Chondrocyte (in vitro differentiated cells): ENCODE measurements at places on chromosomes 5 and 9. TPM values are rescaled to one million over a fixed set of nuclear protein-coding genes. Genes with fewer than 3 reads are reported as not detected.
A peak's percentile ranks its signal among the peaks of the same experiment; 100 is the strongest.

DNA sequence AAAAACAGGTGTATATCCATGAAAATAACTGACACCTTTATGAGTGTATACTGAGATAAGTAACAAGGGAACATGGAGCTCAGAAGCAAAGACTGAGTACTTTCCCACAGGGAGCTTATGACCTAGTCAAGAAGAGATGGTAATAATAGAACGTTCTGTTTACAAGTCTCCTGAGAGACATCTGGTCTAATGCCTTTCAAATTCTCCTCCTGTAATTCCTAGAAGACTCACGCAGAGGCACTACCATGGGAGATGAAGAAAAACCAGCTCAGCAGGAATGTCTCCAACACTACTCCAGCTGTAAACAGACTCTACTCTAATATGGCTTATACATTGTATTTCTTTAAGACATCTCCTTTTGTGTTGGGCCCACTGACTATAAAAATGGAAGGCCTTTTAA lies 503.6 kb upstream of the TUSC1 start:
- DNase-seq = no peak
- no peak overlapping the region for H3K4me3 ChIP-seq
- no peaks in the 10 kb centered on the region for H3K36me3 ChIP-seq
- H3K4me1 ChIP-seq = no peaks in the 10 kb centered on the region
- H3K27ac ChIP-seq = no peak overlapping the region

GRCh38 chr5:127410959-127411358 lies 106.5 kb upstream of the PRRC1 start:
- DNase-seq = no peak
- no peak overlapping the region for H3K27ac ChIP-seq
- no peak overlapping the region for H3K4me3 ChIP-seq

- DNase-seq = peak; percentile 21
- no peak overlapping the region for H3K27ac ChIP-seq
- peaks cover 5% of the 10 kb centered on the region for H3K4me1 ChIP-seq
- no peaks in the 10 kb centered on the region for H3K36me3 ChIP-seq
- no peak overlapping the region for H3K4me3 ChIP-seq
Observed at GRCh38 chr9:109336409-109336808, 15.6 kb upstream of the EPB41L4B start.

- no peak for DNase-seq
- H3K36me3 ChIP-seq = peaks cover 58% of the 10 kb centered on the region
- H3K4me3 ChIP-seq = no peak overlapping the region
- H3K27ac ChIP-seq = peak overlapping the region; percentile 89
Observed at GRCh38 chr9:134814598-134815215, 65.9 kb upstream of the FCN2 start.

- peaks cover 2% of the 10 kb centered on the region for H3K27me3 ChIP-seq
- H3K4me3 ChIP-seq = no peak overlapping the region
- H3K27ac ChIP-seq = no peak overlapping the region
- no peaks in the 10 kb centered on the region for H3K4me1 ChIP-seq
Observed at GRCh38 chr9:7432989-7433388, 366.6 kb downstream of the DMAC1 start.

The SNCAIP gene
- 1.2 to 2.6 TPM (median 1.6 TPM) in 3 replicates for total RNA-seq

The IER5L gene
- total RNA-seq = 37.2 to 56.5 TPM (median 38.6 TPM) in 3 replicates

The CDO1 gene
- total RNA-seq = 2.8 to 7.1 TPM (median 3.3 TPM) in 3 replicates

GRCh38 chr5:138985256-138985655 lies 110.1 kb upstream of the LRRTM2 start:
- H3K27ac ChIP-seq = peak overlapping the region; percentile 15
- no peaks in the 10 kb centered on the region for H3K27me3 ChIP-seq
- peaks cover 30% of the 10 kb centered on the region for H3K4me1 ChIP-seq

GRCh38 chr5:169577951-169578350 lies 5.6 kb upstream of the SPDL1 start:
- H3K4me1 ChIP-seq = peaks cover 17% of the 10 kb centered on the region
- DNase-seq = no peak
- peaks cover 1% of the 10 kb centered on the region for H3K27me3 ChIP-seq
- no peaks in the 10 kb centered on the region for H3K36me3 ChIP-seq

DNA sequence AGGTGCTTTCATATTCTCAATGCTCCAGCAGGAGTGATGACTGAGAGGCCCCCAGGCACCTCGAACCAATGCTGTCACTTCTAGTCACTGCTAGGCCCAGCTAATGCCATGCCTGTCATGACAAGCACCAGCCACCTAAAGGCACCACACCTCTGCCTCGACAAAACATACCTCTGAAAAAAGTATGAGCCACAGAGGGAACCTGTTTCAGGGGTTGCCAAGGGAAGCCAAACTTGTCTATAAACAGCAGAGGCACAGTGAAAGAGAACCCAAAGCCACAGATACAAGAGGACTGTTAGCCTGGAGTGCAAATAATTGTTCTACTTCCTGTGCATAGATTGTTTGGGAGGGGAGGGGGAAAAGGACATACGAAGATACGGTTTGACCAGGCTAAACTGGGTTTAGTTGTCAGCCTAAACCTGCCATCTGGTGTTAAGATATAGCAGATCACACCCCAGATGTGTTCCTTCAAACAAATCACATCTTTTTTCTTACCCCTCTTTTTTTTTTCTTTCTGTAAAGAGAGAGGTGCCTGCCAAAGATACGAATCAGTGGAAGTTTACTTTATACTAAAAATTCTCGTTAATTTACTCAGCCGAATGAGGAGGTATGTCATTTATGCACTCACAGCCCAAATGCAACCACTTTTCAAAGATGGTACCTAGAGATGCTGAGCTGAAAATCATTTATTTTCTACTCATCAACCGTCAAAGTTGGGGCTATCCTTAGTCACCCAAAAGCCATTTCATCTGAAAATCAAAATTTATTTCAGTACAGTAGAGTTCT lies 45.7 kb downstream of the BNC2 start:
- no peak for DNase-seq
- H3K4me3 ChIP-seq = no peak overlapping the region
- no peaks in the 10 kb centered on the region for H3K36me3 ChIP-seq
- peak overlapping the region; percentile 67 for H3K27ac ChIP-seq
- H3K4me1 ChIP-seq = peaks cover 56% of the 10 kb centered on the region

The F12 gene
- total RNA-seq = 0.99 to 2.1 TPM (median 1.8 TPM) in 3 replicates

DNA sequence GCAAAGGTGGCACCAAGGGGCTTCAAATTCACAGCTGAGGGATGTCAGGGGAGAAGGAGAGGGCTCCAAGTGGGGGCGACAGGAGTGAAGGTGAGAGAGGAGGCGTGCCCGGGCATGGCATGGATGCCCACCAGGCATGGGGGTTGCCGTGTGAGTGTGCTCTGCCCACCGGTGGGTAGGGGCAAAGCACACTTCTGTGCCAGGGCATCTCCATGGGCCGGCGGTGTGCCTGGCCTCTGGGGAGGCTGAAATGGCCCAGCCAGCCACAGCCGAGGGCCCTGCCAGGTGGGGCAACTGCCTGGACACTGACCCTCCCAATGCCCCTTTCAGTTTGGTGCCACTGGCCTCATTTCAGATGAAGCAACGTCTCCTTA lies 14.0 kb upstream of the RNU6ATAC start:
- H3K27me3 ChIP-seq = peaks cover 3% of the 10 kb centered on the region
- peak; percentile 67 for DNase-seq
- no peak overlapping the region for H3K4me3 ChIP-seq
- no peak overlapping the region for H3K27ac ChIP-seq

The TXNDC8 gene
- not detected in 3 replicates for total RNA-seq

DNA sequence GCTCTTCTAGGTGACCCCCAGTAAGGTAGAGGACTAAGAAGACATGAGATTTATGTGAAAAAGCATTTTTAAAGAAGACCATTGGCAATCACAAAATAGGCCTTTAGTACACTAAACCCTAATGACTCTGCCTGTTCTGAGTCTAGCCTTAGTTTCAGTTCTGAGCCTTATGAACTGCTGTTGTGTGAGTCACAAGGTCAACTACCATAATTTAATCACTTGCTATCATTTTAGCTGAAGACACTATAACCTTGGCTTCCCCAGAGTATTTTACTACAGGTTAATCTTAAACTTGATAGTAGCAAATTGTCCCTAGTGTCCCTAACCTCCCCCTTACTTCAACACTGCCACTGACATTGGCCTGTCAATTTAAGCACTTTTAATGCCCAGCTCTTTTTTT lies 34.4 kb downstream of the APC start:
- H3K36me3 ChIP-seq = peaks cover 6% of the 10 kb centered on the region
- no peak overlapping the region for H3K27ac ChIP-seq
- no peak for DNase-seq
- H3K4me3 ChIP-seq = no peak overlapping the region
- no peaks in the 10 kb centered on the region for H3K27me3 ChIP-seq

The GARIN3 gene
- not detected in 3 replicates for total RNA-seq

DNA sequence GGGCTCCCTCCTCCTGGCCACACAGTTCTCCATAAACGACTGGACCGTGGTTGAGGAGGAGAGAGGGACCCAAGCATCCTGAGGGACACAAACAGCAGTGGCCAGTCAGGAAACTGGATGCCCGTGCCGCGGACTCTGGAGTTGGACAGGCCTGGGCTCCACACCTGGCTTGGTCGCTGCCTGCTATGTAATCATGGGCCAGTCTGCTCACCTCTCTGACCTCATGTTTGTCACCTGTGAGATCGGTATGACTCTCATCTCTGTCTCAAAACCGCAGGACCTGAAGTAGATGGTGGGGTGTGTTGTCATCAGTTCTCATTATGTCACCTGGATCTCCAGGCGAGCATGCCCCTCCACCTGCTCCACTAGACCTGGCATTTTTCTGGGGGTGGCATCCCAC lies 14.5 kb downstream of the CXXC5 start:
- no peaks in the 10 kb centered on the region for H3K36me3 ChIP-seq
- no peaks in the 10 kb centered on the region for H3K27me3 ChIP-seq
- H3K4me1 ChIP-seq = peaks cover 90% of the 10 kb centered on the region
- DNase-seq = no peak

The RXFP3 gene
- total RNA-seq = not detected in 3 replicates

DNA sequence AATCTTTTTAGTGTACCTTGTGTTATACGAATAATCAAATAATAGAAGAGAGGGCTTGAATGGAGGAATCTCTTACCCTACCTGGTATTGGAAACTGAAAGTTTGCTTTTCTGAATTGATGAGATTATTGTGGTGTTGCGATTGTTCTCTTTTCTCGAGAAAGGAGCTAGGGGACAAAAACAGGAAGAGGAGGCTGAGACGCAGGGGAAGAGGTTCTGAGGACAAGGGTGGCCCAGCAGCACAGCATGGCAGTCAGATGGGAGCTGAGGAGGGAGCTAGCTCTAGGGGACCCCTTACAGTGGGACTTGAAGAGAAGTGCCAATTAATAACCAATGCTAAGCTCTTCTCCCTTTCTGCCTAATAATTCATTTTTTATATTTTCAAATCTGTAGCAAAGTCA lies 183.3 kb upstream of the DMAC1 start:
- no peaks in the 10 kb centered on the region for H3K4me1 ChIP-seq
- H3K36me3 ChIP-seq = no peaks in the 10 kb centered on the region
- no peak for DNase-seq
- peaks cover 2% of the 10 kb centered on the region for H3K27me3 ChIP-seq
- H3K27ac ChIP-seq = no peak overlapping the region

- no peak for DNase-seq
- H3K27me3 ChIP-seq = peaks cover 58% of the 10 kb centered on the region
- no peaks in the 10 kb centered on the region for H3K4me1 ChIP-seq
- H3K27ac ChIP-seq = no peak overlapping the region
- no peaks in the 10 kb centered on the region for H3K36me3 ChIP-seq
- H3K4me3 ChIP-seq = no peak overlapping the region
Observed at GRCh38 chr5:139955053-139955605, 88.0 kb downstream of the NRG2 start.

The DCAF12 gene
- total RNA-seq = 24.4 to 29.6 TPM (median 26.5 TPM) in 3 replicates

The GPX8 gene
- 196 to 212 TPM (median 198 TPM) in 3 replicates for total RNA-seq

GRCh38 chr5:149358294-149358651 lies 427 bp downstream of the PCYOX1L start:
- no peak for DNase-seq
- H3K4me1 ChIP-seq = peaks cover 12% of the 10 kb centered on the region
- H3K27ac ChIP-seq = peak overlapping the region; percentile 74
- H3K36me3 ChIP-seq = peaks cover 11% of the 10 kb centered on the region
- no peaks in the 10 kb centered on the region for H3K27me3 ChIP-seq
- H3K4me3 ChIP-seq = peak overlapping the region; percentile 86

- peaks cover 37% of the 10 kb centered on the region for H3K4me1 ChIP-seq
- no peaks in the 10 kb centered on the region for H3K27me3 ChIP-seq
- H3K27ac ChIP-seq = peak overlapping the region; percentile 97
- no peak overlapping the region for H3K4me3 ChIP-seq
- H3K36me3 ChIP-seq = no peaks in the 10 kb centered on the region
Observed at GRCh38 chr5:81819556-81820317, 68.8 kb upstream of the SSBP2 start.

The PDLIM4 gene
- 55.1 to 97.8 TPM (median 59.2 TPM) in 3 replicates for total RNA-seq

DNA sequence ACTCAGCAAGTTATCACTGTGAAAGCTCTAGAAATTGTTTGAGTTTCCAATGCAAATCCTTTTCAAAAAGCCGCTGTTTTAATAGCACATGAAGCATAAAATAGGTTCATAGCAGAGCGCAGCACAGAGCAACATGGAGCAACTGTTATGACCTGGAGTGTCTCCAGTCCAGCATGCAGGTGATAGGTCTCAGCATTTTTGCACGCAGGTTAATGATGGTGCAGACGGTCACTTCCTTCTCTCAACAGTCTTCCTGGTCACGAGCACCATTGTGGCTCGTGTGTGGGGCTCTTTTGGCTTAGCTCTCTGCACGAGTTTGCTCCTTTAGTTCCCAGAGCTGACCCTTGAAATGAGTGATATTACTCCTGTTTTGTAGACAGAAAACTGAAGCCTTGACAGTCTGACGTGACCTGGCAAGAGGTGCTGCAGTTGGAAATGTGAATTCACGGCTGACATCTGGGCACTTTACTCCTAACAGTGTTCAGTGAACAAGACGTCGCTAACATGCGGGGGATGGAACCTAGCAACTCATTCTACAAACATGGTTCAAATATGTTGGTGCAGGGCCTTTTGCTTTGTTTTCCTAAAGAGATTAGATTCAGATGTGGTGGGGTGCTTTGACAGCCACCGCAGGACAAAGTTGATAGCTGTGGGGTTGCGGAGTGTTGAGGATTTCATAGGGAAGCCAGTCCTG lies 10.0 kb downstream of the TENT4A start:
- peaks cover 89% of the 10 kb centered on the region for H3K4me1 ChIP-seq
- no peaks in the 10 kb centered on the region for H3K27me3 ChIP-seq
- DNase-seq = no peak
- H3K27ac ChIP-seq = peak overlapping the region; percentile 10
- H3K4me3 ChIP-seq = no peak overlapping the region

The CLPTM1L gene
- 75.8 to 108 TPM (median 81.6 TPM) in 3 replicates for total RNA-seq
